Spinal cord (tissue), 10 donors: ENCODE measurements at places on chromosomes 2 and 18.

DNA sequence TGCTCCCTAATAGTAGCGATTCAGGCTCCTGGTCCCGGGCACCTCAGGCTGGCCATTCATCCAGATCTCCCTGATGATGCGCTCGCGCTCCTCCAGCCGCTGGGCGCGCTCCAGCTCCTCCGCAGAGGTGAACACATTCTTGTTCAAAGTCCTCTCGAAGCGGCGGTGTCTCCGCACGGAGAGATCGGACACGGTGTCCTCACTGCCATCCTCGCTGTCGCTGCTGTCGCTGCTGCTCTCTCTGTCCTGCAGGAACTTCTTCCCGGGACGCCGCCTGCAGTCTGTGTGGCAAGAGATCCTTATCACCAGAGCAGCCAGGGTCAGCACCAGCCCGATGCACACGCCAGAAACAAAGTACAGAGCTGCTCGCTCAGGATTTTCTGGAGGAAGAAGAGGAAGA is 67.5 kb downstream of the EVA1A start:
- DNase-seq, result no peak

DNA sequence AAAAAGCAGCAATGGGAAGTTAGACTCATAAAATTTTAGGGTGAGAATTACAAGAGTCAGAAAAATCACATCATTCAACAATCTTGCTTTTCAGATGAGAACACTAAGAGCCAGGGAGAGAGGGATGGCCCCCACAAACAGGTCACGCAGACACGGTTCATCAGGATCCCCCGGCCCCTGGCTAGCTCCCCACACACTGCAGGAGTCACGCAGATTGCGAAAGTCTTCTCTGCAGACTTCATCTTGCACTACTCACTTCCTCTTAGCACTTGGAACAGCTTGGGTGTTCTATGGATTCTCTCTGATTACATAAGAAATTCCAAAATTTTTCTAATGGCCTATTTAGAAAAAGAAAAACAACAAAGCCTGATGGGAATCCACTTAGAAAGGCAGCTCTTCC is 21.6 kb upstream of the SULT1C2 start:
- DNase-seq, result no peak

DNA sequence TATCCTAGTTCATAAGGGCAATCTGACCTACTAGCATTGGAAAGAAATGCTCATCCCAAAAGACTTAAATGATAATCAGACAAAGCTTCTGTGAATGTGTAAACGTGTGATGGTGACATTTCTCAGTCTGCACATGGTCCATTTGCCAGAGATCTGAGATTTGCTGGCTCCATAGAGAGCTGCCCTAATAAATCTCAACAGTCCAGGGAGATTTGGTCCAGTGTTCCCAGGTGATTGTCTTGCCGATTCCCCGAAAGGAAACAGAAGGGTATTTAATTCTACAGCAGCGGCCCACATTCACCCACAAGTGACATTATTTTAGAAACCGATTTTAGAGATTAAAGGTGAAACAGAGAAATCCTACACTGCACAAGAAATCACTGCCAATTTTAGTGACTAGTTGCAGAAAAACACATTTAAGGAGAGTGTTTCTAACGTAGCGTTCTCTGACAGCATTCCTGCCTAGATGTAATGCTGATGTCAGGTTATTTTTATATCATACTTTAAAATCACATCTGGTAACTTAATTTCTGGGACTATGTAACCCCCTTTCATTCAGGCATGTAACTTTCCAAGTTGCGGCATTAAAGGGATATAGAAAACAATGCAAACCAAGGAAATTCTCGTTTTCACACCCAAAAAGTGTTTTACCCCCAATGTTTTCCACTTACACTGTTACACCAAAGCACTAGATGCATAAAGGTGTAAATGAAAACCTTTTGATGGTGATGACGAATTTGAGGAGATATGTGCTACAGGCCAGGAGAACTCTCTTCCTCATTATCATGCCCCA is 231.9 kb upstream of the FN1 start:
- DNase-seq, result no peak

GRCh38 chr2:19369341-19369955 is 11.0 kb upstream of the OSR1 start:
- DNase-seq, result no peak

DNA sequence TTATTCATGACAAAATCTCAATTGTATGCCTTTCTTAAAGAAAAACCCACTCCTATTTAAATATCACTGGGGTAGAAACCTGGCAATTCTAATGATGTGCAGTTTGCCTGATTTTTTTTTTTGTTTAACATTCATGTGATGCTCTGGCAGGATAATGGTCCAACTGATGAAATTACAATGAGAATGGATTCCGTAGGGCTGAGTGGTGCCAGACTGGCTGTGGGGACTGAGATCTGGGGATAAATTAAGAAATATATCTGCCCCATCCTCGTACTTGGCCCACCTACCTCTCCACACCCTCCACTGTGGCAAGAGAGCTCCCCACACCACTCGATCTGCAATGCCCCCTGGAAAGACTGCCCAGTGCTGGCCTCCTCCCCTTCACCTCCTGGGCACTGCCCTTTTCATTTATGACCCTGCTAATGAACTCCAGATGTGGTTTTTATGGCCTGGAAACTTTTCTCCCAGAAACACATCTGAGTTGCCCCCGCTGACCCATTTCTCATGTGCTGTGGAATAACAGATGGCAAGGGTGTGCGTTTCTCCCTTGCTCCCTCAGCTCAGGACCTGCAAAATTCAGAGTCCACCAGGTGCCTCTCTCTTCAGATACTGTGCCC is 33.0 kb upstream of the RPL37A start:
- DNase-seq, result no peak

DNA sequence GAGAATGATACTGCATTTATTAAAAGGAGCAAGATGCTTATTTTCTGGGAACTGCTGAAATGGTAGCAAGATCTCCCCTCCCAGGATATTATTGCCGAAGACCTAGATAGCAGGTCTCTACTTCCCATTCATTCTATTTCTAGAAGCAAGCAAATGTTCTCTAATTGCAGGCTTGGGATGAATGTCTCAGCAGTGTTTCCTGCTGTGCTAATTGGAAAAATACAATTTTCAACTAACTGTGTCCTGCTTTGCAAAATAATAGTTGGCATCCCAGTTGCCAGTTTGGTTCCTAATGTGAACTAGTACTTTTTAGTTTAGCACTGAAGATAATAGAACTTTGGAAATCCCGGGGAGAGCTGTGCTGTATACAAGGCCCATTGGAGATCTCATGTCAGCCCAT is 26.1 kb downstream of the SLC20A1 start:
- no peak for DNase-seq

GRCh38 chr2:80496775-80497174 is 192.2 kb upstream of the LRRTM1 start:
- no peak for DNase-seq

DNA sequence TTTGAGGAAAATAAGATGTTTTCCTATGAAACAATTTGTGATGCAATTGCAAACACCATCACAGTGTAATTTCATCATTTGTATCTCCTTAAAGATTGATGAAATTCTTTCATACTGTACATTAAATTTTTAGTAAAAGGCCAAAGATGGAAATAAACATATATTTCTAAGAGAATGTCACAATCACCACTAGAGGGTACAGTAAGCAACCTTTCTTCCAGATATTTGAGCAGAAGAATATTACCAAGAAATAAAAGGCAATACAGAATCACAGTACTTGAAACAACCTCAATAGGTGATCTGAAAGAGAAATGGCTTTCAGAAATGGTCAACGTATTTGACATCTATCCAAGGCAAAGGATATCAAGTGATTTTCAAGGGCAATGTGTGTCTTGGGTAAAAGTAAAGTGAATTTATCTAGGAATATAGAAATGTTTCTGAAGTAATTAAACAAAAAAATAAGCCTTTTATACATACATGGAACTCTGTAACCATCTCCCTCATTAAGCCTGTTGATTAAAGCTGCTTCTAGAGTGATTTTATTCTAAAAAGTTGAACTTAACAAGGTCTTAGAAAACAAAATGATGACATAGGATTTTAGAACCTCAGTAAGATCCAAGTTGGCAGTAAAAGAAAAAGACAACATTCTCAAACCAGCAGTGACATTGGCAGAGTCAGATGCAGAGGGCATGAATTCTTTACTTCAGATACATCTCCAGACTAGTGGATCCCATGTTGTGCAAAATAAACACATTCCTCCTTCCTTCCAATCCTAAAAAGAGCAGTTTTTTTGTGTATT is 90.3 kb upstream of the SESTD1 start:
- DNase-seq, result no peak

DNA sequence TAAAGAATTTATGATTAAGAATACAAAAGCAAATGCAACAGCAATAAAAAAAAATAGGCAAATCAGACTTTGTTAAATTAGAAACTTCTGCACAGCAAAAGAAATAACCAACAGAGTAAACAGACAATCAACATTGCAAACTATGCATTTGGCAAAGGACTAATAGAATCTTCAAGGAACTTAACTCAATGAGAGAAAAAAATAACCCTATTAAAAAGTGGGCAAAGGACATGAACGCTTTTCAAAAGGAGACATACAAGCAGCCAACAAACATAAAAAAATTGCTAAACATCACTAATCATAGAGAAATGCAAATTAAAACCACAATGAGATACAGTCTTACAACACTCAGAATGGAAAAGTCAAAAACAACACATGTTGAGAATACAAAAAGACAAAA is 166.0 kb upstream of the DSEL start:
- DNase-seq, result no peak

GRCh38 chr2:166321076-166321475 is 54.7 kb downstream of the SCN9A start:
- no peak for DNase-seq

- no peak for DNase-seq
Observed at GRCh38 chr2:23065936-23066335, 319.0 kb upstream of the KLHL29 start.

DNA sequence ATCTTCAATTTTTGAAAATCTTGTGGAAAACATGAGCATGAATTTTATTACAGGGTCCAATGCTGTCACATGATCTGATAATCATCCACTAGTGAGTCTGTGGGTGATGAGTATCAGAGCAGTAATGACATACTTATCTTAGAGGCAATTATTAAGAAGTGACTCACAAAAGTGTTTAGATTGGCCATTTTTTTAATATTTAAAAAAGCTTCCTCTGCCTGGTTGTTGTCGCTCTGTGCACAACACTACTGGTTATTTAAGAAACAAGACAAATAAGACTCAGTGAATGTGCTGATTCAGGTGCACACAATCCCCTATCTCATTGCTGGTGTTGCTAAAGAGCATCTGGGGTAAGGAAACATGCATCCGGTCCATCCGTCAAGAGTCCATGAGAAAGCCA is 665.8 kb upstream of the ZEB2 start:
- DNase-seq, result no peak

DNA sequence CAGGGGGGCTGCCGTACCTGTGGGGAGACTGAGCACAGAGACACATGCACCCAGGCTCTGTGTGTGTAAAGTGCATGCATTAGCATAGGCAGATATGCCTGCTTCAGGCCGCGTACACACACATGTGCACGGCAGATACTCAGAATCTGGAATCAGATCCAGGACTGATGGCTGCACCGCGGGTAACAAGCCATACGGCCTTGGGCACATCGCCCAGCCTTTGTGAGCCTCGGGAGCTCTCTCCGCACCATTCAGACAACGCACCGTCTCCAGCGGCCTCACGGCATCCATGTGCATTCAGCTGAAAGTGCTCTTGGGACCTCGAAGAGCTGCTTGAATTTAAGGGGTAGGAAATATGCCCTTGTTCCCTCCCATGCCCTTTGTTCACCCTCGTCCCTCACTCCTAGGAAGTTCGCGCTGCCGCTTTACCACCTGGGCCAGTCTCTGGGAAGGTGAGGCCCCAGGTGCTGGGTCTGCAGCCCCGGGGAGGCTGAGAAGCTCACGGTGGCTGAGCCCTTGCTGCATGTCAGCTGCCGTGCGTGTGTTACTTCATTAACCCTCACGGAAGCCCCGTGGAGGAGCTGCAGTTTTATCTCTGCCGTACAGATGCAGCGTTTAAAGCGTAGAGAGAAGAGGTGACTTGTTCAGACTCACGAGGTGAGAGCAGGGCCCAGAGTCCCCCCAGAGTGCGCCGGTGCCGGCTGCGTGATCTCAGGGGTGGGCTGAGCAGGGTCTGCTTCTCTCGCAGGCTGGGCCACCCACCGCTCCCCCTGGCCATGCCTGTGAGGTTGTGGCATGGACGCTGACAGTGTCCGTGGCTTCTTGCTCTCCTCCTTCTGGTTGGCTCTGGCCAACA is 377.7 kb upstream of the MYT1L start:
- DNase-seq, result no peak

- DNase-seq, result no peak
Observed at GRCh38 chr18:74299746-74300145, 8.0 kb upstream of the CYB5A start.

DNA sequence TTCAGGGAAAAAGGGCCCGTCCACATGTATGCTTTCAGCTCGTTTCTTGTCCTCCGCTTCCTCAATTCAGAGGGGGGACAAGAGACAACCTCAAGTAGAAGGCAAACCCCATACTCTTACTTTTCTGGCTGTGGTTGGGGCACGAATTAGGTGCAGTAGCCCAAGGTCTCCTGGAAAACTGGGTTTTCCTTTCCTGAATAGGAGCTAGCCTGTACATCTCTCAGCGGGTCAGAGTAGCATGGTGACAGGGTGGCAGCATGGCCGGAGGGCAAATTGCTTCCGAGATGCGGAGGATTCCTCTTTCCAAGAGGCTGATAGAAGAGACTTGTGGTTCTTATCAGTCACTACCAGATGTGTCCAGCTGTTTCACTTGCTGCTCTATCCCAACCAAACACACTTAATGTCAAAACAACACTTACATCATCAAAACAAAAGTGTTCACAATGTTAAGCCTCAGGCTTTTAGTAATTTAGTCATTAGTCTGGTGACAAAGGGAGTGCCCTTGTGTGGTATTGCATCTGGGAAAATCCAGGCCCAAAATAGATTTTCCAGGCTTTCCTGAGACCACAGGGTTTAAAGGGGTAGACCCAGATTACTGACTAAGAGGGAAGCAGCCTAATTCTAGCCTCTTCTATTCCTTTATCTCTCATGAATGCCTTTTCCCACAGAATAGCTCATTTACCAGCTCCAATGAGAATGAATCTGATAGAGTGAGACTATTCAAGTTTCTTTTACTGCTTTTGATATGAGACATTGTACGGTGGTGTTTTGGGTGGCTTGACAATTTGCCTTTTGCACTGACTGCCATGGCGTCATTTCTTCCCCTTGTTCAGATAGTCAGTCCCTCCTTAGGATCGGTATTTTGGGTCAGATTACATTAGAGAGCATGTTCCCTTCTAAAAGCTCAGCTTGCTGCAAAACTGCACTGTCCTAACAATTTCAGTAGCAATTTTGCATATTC is 162.0 kb downstream of the LTBP1 start:
- no peak for DNase-seq

- no peak for DNase-seq
Observed at GRCh38 chr2:100624536-100624935, 61.7 kb downstream of the PDCL3 start.

DNA sequence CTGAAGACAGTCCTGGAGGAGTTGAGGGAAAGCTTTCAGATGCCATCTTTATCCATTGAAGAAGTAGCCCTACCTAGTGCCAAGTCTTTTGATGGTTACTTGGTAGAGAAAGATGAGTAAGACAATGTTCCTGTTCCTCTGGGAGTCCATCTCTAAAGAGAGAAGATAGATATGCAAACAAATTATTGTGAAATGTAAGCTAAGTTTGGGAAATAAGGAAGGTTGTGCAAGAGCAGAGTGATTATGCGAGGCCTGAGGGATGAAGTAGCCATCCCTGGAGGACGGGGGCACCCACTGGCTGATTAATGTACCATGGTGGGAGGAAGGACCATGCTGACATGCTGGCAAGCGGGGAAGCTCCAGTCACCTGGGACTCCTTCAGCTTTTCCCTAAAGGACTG is 994 bp upstream of the DTNA start:
- no peak for DNase-seq
